ENCODE measurements at places on chromosomes 6 and 20.

DNA sequence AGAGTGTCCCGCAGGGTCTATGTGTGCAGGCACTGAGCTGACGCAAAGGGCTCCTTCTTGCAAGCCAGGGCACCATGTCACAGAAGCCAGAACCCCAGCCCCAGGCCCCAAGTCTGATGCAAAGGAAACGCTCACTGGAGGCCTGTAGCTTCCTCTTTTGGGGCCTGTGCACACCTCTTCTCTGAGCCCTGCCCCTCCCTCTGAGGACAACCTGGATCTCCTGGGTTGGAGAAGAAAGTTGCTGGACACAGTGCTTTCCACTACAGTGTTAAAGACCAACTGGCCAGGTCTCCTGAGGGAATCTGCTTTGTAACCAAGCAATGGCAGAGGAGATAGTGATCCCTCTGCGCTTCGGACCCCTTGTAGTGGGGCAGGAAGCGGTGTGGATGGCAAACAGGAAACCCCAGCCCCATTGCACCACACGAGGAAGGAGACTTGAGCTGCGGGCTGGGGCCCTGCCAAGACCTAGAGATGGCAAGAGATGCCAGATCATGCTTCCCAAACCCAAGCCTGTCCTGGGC is 90.0 kb downstream of the PRND start:
- DNase-seq = no peak

DNA sequence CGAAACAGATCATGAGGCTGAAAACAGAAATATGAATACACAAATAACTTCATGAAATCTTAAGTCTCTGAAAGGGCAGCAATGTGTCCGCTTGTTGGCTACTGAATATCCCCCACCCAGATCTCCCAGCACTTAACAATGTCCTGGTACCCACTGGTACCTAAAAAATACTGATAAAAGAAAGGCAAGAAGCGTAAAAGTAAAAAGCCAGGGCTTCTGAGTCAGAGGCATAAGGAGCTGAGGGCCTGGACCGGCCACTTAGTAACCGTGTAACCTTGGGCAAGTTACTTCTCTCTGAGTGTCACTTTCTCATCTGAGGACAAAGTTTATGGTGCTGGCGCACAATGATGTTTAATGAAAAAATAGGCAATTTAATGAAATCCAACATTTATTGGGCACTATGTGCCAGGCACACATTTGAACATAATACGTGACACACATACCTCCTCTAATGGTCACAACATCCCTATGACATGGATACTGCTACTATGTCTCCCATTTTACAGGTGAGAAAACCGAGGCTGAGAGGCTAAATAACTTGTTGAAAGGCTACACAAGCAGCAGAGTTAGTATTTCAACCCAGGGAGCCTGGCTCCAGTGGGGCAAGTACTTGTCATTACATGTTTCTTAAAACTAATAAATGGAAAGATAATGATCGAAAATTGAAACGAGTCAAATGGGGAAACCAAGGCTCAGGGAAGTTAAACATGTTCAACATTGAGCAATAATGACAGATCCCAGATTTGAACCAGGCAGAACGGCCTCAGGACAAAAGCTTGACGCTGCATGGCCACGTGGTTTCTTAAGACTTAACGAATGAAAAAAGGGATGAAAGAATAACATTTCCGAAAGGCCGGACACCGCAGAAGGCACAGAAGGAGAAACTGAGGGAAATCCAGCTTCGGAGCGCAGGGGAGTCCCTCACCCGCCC is 828 bp downstream of the TP53RK start:
- no peak for DNase-seq

DNA sequence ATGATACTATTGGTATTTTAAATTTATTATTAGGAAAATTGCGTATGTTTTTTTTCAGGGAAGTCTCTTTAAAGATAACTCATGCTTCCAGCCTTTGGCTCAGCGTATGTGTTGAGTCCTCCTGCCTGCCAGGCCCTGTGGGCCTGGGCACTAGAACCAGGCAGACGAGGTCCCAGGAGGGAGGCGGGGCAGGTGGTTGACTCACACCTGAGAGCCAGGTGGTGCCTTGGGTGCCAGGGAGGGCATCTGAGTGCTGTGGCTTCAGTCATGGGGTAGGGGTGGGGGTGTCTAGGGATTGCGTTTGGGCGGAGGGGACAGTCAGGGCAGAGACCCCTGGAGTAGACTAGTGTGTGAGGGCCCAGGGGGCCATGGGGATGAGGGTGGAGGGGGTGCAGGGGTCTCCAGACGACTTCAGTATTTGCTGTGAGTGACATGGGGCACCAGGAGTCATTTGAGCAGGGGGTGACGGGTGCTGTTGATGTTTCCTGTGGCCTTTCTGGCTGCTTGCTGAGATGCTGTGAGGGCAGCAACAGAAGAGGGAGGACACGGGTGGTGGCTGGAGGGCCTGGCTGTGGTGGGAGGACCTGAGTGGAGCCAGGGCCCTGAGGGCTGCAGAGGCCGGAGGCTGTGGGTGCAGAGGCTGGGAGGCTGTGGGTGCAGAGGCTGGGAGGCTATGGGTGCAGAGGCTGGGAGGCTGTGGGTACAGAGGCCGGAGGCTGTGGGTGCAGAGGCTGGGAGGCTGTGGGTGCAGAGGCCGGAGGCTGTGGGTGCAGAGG is 14.8 kb upstream of the ADRM1 start:
- DNase-seq = no peak

DNA sequence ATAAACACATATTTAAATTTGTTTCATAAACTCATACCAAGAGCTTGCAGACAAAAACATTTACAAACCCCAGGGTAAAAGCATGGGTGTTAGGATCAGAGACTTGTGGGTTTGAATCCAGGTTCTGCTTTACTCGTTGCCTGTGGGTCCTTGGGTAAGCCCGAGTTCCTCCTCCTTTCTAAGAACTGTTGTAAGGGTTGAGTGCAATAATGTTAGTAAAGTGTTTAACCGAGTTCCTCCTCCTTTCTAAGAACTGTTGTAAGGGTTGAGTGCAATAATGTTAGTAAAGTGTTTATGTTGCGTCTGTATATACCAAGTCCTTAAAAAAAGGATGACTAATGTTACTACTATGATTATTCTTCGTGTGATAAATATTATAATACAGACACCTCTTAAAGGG is 18.7 kb downstream of the CCDC170 start:
- DNase-seq = no peak

DNA sequence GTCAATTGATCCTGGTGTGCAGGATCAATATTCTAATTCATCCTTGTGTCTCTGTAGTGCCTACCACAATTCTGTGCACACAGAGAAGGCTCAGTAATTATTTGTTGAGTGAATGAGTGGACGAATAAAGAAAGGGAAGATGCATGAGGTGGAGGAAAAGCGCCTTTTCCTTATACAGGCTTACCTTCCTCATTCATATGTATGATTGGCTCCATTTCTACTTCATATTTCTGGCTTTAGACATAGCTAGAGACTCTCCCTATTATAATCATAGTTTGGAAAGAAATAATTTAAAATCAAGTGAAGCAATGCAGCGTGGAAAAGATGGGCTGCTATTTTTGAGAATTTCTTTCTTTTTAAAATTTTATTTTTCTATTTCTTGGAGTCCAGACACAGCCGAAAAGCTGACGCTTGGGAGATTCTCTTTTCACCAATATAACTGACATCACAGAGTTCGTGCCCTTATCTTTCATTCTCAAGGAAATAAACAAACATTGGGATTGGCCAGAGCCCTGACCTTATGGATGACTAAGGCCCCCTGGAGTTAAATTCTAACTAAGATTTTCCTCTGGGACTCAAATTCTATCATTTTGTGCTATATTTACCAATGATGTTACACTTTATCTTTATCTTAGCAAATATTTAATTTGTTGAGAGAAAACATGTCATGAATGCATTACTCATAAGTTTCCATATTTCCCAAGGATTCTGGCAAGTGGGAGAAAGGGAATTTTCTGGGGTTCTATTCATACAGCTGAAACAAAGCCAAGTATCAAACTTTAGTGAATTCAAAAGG is 48.1 kb downstream of the PRL start:
- DNase-seq = no peak

DNA sequence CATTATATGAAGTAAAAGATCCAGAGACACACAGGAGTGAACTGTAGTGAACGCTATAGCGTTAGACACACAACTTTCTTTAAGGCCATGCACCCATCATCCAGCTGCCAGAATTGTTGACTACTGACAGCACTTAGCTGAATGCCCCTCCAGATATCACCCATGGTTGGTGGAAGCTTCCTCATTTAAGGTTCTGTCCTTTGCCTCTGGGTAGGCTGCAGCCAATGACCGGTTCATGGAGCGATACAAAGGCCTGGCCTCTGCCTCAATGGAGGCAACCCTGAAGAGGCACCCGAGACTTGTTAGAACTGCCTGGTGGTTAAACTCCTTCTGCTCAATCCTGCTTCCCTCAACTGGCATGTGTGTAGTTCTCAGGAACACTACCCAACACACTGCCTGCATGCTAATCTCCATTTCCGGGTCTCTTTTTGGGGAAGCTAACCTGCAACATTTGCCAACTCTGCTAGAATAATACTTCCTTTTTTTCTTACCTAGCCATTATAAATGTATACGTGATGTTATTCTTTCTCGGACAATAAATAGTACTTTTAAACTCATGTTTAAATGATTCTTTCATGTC is 49.8 kb upstream of the THEMIS start:
- no peak for DNase-seq

DNA sequence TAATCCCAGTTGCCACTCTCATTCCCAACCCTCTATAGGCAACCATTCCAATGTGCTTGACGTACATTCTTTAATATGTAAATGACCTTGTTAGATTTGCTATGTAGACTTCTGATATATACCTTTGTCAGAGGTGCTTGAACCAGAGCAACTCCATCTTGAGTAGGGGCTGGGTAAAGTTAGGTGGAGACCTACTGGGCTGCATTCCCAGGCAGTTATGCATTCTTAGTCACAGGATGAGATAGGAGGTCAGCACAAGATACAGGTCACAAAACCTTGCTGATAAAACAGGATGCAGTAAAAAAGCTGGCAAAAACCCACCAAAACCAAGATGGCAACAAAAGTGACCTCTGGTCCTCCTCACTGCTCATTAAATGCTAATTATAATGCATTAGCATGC is 8.3 kb upstream of the HM13 start:
- DNase-seq = no peak

- no peak for DNase-seq
Measured at GRCh38 chr6:135852746-135853145, 1.2 kb downstream of the PDE7B start.

DNA sequence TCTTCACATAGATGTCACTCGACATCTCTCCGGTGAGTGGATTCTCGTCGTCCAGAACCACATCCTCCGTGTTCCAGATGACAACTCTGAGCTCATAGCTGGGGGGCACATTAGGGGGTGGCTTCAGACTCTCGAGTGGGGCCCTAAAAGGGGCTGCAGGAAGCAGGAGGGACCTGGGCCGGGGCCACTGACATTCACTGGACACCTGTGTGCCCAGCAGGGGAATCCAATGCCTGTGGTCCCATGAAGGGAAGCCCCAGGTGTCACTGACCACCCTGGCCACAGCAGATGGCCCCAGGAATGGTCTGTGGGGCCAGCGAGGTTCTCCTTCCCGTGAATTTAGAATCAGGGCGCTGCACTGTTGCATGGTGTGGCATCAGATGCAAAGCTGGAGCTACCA is 18.7 kb downstream of the ERGIC3 start:
- DNase-seq = no peak

DNA sequence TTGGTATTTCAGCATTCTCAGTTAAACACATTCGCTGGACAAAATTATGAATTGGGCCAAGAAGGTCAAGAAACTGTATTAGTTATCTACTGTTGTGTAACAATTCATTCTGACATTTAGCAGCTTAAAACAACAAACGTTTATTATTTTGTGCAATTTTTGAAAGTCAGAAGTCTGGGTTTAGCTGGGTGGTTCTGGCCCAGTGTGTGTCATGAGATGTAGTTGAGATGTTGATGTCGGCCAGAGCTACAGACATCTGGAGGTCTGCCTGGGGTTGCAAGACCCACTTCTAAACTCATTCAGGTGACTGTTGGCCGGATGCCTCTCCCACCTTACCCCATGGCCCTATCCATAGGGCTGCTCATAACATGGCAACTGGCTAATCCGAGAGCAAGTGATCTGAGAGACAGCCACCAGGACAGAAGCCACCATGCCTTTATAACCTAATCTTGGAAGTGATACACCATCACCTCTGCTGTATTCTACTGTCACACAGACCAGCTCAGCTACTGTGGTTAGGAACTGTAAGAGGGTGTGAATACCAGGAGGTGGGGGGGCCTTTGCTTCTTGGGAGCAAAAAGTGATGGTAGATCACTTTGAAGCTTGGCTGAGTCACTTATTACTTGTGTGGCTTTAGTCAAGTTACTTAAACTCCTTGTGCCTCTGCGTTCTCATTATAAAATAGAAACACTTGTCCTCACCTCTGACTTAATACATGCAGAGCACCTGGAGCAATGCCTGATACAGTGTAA is 217.0 kb upstream of the MYLIP start:
- no peak for DNase-seq

GRCh38 chr6:34011264-34011663 is 134.6 kb downstream of the GRM4 start:
- no peak for DNase-seq

- no peak for DNase-seq
Measured at GRCh38 chr6:32116674-32117073, 7.5 kb upstream of the TNXB start.

DNA sequence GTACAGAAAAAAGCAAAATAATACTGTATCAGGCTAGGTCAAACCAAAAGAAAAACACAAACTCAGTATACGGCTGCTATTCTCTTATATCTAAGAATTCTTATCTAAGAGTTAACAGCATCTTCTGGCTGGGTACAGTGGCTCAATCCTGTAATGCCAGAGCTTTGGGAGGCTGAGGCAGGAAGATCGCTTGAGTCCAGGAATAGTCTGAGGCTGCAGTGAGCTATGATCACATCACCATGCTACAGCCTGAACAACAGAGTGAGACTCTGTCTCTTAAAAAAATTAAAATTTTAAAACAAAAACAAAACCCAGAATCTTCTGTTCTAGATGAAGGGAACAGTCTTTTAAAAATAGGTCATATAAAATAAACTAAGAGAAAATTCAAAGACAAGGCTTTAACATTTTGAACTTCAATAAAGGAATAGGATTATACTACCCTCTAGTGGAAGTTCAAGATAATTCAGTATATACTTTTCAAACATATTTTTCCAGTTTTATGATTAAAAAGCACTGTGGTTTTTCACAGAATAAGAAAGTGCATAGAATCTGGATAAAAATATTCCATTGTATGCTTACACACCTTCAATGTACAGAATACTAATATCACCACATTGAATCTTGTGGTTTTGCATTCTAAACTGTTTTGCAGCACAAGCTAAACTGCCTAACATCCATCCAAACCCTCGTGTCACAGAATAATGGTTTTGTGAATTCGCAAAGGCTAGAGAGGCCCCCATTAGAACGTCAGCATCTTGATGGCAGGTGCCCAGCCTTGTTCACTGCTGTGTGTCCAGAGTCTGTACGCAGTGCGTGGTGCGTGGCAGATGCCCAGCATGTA is 39.3 kb downstream of the DTNBP1 start:
- no peak for DNase-seq

- no peak for DNase-seq
Measured at GRCh38 chr20:15699431-15700146, 873.7 kb downstream of the KIF16B start.

GRCh38 chr6:36888654-36889481 is 3.1 kb downstream of the C6orf89 start:
- DNase-seq = no peak

- DNase-seq = no peak
Measured at GRCh38 chr20:62533591-62534495, 58.0 kb upstream of the GATA5 start.

- no peak for DNase-seq
Measured at GRCh38 chr6:170114187-170114945, 176.5 kb downstream of the DLL1 start.

Data from fibroblast of the conjunctiva (primary cell).